ENCODE measurements at places on chromosomes 11 and 22.

GRCh38 chr11:44793350-44794090 is 66.8 kb downstream of the TSPAN18 start:
- no peak for DNase-seq

DNA sequence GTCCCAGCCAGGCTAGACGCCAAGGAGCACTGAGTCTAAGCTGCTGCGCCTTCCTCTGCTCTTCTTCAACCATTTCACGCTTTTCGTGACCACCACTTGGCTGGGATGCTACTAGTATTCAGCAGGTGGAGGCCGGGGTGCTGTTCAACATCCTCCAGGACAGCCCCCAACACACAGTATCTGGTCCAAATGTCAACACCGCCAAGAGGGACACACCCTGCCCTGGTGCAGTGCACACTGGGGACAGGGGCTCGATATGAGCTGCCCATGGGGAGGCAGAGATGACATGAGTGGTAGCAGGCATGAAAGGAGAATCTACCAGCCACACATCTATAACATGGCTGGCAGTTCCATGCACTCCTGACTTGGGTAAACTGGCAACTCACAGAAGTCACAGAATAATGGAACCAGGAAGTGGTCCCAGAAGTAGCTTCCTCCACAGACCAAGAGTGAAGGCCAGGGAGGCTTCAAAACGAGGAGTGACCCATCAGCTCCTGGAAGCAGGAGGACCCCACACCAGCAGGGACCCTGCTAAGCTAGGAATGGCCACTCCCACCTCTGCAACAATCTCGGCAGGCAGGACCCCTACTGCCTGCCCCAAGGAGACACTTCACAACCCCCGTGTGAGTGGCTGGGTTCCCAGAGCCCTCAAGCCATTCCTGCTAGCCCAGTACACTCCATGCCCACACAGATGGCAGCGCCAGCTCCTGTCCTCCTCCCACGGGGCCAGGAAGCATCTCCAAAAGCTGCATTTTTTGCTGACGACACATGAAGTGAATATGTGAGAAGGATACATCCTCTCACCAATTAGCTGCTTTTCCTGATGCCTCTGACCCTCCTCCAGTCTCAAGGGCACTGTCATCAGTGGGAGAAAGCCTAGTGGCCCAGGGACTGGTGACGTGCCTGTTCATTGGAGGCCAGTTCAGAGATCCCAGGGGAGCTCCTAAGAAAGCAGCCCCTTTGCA is 78.8 kb downstream of the DGCR2 start:
- DNase-seq, result no peak

- no peak for DNase-seq
Measured at GRCh38 chr22:28171712-28172111, 252.7 kb upstream of the PITPNB start.

- DNase-seq, result no peak
Measured at GRCh38 chr22:42268852-42269410, 1.5 kb downstream of the TCF20 start.

DNA sequence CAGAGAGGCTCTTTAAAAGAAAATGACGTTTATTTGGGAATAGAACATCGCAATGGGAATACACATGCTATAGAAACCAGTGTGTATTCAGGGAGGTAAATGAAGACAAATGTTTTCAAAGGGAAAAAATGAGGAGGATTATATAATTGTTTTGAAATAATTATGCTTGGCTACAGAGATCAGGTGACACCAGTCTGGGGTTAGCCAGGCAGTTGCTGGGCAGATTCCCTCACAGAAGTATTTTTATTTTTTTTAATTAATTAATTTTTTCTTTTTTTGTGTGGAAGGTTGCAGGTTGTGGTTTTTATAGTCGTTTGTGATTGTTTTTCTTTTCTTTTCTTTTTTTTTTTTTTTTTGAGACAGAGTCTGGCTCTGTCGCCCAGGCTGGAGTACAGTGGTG is 5.6 kb upstream of the STARD10 start:
- no peak for DNase-seq

DNA sequence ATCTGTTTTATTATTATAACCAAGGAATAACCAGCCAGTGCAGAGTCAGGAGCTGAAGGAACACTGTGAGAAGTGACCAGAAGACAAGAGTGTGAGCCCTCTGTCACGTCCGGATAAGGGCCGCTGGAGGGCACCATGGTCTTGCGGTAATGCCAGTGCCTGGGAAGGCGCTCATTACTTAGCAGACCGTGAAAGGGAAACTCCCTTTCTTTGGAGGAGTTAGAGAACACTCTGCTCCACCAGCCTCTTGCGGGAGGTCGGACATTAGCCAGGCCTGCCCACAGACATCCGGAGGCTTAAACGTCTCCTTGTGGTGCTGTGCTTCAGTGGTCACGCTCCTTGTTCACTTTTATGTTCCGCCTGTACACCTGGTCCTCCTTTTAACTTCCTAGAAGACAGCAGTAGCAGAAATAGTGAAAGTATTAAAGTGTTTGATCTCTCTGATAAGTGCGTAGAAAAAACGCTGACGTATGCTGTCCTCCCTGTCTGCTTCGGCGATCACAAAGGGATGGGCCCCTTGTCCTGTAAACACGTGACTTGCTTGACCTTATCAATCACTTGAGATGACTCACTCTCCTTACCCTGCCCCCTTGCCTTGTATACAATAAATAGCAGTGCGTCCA is 120.6 kb upstream of the LMO1 start:
- DNase-seq, result no peak

DNA sequence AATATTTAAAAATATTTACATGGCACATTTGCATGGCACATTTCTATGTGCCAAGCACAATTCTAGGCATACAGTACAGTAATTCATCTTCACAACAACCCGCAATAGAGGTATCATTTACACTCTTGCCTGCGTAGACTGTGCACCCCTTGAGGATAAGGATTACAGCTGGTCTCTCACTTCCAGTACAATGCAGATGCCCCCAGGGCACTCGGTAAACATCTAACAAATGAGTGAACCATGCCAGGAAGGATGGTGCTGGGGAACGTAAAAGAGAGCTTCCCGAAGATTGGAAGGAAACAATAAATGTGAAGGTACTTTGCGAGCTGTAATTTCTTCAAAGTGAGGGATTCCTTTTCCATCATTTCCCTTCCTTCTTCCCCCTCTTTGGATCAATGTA is 1.3 kb downstream of the PRPF19 start:
- DNase-seq, result peak; percentile 47

DNA sequence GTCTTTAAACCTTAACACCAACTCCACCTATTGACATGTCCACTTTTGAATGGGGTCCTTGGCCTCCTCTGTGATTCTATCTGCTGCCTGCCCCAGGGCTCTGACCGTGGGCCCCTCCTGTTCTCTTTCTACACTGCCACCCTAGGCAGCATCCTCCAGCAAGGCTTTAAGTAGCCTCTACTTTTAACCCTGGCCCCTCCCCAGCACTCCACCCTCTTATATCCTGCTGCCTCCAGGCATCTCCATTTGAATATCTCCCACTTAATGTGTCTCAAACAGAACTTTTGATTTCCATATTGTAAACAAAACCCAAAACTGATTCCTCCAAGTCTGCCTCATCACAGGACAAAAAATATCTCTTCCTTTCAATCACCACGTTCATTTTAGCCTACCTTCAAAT is 90.5 kb upstream of the ARHGAP32 start:
- DNase-seq, result no peak

DNA sequence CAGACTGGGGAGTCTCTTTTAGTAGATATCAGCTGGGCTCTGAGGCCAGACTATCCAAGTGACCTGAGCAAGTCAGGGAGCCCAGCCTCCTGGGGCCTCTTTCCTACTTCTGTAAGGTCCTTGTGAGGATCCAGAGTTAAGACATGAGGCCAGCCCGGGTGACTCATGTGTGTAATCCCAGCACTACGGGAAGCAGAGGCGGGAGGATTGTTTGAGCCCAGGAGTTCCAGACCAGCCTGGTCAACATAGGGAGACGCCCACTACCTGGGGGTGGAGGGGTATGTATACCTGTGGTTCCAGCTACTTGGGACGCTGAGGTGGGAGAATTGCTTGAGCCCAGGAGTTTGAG is 36.9 kb upstream of the POLA2 start:
- DNase-seq, result no peak

- DNase-seq, result no peak
Measured at GRCh38 chr11:23212807-23213206, 352.5 kb upstream of the CCDC179 start.

DNA sequence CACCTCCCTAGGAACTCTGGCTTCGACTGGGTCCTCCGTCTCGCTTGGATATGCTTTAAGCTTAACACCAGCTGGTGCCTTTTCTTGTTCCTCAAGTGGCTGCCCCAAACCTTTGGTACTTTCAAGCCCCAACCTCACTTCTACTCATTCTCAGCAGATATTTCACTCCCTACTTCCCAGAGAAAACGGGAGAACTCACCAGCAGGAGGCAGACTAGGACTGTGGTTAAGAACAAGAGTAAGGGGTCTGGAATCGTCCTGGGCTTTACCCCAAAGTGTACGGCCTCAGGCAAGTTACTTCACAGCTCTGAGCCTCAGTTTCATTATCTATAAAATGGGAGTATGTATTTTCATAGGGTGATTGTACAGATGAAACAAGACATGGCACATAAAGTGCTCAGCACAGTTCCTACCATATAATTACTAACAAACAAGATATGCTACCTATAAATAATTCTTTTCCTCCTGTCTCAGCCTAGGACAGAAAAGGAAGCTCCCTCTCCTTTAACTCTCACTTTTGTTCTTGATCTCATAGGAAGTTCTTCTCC is 37.8 kb downstream of the PAMR1 start:
- no peak for DNase-seq

DNA sequence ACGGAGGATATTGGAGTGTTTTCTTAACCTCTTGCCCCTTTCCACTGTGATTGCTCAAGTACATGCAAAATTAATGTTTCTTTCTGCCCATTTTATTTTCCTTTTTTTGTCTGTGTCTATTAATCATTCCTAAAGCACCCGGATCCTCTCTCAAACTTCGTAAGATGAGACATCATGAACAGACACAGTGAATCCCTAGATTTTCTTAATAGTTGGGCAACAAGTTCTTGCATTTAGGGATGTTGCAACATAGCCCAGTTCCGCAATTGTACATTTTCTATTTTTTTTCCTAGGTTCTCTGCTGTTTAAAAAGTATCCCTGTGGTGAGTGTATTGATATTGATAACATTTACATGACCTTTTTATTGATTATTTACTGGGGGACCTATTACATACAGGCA is 2.9 kb downstream of the FAM111A start:
- no peak for DNase-seq

DNA sequence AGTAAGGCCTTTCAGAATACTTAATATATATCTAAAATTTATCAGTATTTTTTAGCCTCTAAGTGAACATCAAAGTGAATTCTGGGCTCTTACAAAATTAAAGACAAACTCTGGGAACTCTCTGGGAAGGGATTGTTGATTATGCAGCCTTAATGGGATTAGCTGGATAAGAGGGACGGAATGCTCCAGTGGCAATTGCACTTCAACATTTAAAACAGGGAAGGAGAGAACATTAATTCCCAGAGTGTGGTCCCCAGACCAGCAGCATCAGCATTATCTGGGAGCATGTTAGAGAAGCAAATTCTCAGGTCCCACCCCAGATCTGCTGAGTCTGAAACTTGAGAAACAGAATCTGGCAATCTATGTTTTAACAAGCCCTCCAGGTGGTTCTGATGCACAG is 46.5 kb downstream of the POLD3 start:
- no peak for DNase-seq

- no peak for DNase-seq
Measured at GRCh38 chr11:124922831-124923230, 3.8 kb downstream of the HEPN1 start.

GRCh38 chr11:75203138-75203537 is 37.4 kb upstream of the TPBGL start:
- DNase-seq, result no peak

- DNase-seq, result no peak
Measured at GRCh38 chr11:96167787-96168186, 175.2 kb downstream of the MAML2 start.

GRCh38 chr22:47107431-47107830 is 345.0 kb downstream of the TBC1D22A start:
- no peak for DNase-seq

DNA sequence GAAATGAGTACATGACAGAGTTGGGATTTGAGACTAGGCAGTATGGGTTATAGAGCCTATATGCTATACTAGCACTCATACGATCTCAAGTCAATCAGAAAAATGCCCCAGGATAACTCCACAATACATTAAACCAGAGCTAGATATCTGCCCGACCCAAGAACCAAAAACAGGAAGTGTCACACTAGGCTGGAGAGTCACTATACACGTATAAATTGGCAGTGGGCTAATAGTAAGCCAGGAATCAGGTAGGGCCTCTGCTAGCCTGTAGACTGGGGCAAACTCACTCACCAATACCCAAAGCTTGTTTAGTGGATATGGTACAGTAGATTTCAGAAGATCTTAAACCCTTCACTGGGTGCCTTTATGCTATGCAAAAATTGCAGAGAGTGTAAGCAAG is 16.2 kb upstream of the EIF4G2 start:
- no peak for DNase-seq

Measured in activated CD8-positive, alpha-beta memory T cell treated with anti-CD3 and anti-CD28 coated beads for 24 hours (primary cell).